ENCODE measurements at places on chromosomes 4 and X.

GRCh38 chr4:174871407-174871806, 42.4 kb upstream of the GLRA3 start:
- no peak for DNase-seq

DNA sequence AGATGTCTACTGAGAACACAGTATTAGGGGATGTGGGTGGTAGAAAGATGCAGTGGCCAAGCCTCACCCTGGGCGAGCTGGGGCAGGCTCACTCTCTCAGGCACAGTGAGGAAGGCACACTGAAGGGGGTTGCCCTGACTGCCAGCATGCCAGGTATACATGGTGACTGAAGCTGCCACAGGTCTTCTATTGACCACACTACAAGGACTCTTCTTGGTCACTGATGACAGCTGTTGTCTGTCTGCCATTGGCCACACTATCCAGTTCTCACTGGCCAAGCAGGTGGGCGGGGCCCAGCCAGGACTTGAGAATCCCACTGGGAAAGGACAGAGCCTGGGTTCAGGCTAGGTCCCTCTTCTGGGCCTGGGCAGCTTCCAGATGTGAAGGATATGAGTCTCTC, 39.7 kb upstream of the TBC1D14 start:
- DNase-seq, result no peak

DNA sequence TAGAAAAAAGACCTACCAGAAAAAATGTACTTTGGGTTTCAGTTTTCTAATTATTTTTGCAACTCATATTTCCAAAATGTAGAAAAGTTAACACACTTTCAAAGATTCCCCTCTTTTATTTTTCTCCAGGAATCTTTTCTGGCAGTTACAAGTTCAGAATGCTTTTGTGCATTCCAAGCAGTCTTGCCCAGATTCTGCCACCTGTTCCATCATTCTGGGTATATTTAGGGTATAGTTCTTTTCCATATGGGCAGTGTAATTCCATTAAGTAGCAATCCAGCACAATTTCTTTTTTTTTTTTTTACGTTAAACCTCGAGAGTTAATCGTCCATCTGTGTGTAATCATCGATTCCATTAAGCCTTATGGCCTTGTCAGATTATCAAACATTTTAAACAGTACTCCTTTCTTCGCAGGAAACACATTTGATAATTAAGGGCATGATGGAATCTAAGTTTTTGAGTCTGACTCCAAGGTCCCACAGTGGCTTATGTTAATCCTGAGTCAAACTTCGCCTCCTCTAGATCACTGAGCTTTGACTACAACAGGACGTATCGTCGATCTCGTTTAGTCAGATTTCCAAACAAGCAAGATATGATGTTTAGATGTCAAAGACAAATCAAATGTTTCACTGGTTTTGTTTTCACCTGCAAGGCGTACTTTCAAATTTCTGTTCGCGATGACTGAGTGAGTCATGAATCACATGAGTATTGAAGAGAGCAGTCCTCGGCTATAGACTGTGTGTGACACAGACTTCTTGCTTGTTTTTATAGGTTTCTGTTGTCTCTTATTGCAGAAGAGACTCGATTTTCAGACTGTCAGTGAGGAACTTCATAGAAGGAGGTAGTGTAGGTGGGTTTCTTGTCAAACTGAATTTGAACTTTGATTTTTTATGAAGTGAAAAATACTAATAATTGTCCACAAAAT, 118.9 kb upstream of the GK2 start:
- DNase-seq, result no peak

DNA sequence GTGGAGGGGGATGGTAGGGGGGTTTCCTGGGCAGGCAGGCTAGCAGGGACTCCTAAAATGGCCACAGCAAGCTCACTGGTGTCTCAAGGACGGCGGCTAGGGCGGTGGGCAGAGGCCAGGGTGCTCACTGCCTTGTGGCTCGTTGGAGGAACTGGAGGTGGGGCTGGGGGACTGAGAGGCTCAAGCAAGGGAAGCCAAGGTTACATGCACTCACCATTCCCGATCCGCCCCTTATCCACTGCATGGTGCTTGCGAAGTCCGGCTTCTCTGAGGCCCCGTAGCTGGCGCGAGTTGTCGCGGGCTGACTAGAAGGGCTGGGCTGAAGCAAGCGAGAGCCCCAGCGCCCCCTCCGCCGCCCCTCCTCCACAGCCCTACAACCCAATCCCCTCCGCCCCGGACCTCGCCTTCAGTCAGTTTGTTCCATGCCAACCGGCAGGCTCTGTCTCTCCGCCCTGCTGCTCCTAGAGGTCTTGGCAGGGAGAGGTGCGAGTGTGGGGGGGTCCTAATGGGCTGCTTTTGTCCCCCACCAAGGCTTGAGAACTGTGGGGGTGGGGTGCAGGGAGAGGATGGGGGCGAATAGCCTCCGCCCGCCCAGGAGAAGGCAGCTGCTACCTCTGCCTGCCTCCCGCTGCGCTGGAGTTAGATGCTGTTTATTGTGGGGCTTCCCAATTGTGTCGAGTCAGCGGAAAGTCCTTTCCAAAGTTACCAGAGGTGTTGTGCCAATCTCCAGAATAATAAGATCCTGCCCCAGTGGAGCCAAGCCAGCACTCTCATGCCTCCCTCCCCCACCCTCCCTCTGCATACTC, at the start of gene ARHGEF9:
Gene ARHGEF9, minus strand, starts transcription at position 313 of the 806 bp plus-strand sequence. Its CDS starts 69 bp downstream, at position 244.
- DNase-seq, result no peak

DNA sequence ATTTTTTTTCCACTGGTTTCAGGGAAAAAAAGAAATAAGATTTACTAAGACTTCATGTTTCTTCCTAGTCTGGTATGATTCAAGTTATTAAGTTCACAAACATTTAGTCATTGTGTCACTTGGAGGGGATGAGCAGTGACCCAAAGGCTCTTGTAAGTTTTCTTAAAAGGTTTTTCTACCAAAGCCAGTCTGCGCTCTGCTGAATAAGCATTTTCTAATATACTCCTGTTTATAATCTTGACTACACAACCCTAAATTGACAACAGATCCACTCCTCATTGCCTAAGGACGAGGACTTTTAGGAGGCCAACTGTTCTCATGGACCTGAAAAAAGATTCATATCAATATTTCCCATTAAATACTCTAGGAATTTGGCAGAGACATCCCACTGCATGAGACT, 161.1 kb upstream of the TLL1 start:
- no peak for DNase-seq

- DNase-seq, result no peak
Observed at GRCh38 chrX:134431894-134432293, 28.1 kb upstream of the HPRT1 start.

DNA sequence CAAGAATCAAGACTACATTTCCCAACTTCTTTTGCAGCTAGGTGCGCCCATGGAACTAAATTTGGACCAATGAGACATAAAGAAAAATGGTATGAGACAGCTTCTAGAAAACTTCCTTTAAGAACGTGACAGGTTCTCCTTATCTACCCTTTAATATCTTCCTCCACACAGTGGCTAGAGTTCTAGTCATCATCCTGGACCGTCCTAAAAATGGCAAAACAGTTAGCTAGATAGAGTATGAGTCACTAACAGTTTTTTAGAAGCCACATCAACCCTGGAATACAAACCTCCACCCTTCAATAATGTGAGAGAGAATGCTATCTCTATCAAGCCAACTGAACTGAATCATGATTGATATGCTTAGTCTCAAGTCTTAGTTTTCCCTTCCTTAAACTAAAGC, 267.9 kb upstream of the SLC7A11 start:
- DNase-seq, result no peak

DNA sequence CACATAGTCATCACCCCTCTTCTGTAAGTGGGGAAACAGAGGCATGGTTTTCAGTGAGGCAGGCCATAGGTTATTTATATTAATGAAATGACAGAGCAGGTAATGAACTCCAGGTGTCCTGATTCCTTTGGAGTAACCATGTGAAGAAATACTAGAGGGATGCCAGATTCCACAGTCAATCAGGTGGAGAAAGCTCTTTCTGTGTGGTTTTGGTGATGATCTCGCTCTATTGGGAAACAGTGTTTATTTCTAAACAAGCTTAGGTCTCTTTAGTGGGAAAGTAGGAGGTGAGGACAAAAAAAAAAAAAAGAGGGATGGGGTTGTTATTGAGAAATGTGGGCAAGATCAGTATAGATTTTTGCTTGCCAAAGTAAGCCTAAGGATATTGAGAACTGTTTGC, 12.2 kb downstream of the DOCK11 start:
- DNase-seq, result no peak

DNA sequence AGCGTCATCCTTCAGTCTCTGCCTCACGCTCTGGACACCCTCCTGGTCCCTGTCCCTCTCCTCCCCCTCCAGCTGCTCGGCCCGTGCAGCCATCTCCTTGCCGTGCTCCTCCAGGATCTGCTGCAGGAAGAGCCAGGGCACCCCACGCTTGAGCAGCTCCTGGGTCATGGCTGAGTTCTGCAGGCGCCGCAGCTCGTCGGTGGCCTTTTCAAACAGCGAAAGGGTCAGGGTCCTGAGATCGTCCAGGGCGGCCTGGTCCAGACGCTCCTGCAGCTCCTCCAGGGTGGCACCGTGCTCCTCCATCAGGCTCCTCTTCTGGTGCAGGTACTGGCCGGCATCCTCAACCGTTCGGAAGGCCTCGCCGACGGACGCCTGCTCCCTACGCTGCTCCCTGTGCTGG, 85.8 kb downstream of the EVC2 start:
- DNase-seq, result no peak

DNA sequence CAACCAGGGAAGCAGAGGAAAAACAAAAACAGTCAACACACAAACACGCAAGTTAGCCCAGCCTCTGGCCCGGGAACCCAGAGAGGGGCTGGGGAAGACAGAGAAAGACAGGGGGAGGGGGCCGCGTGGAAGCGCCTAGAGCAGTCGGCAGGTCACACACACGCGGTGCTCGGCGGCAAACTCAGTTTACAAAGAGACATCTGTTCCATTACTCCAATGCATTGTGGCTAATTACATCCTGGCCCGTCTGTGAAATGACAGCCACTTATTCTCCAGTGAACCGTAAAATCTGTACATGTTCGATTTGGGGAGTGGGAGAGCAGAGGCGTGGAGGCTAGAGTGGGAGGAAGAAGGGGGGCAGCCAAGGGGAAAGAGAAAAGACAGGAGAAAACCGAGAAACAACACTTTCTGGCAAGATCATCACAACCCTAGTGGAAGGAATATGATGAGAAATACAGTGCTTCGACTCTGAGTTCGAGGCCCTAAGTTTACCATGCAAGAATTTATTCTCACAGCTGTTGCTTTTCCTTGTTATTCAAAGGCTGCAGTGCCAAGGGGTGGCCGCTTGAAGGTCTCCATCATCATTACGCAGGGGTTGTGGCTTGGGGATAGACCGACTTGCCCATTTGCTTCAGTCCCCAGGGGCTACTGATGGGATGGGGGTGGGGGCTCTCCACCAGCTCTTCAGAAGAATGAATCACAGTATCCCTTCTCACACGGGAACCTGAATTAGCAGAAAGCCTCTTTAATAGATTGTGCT, 167.7 kb downstream of the MGST2 start:
- DNase-seq, result no peak

DNA sequence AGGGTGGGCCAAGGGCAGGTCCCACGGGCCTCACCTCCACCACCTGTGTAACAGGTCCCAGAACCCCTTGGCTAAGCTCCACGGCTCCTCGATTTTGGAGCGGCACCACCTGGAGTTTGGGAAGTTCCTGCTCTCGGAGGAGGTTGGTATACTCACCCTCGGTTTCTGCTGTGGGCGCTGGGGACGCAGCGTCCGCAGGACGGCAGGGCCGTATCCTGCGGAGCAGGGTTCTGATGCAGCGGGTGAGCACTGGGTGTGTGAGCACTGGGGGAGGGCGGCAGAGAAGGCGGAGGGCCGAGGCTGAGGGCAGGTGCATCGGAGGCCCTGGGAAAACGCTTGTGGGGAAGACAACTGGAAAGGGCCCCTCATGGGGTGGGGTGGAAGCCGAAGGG, 11.0 kb downstream of the ATP5ME start:
- no peak for DNase-seq

DNA sequence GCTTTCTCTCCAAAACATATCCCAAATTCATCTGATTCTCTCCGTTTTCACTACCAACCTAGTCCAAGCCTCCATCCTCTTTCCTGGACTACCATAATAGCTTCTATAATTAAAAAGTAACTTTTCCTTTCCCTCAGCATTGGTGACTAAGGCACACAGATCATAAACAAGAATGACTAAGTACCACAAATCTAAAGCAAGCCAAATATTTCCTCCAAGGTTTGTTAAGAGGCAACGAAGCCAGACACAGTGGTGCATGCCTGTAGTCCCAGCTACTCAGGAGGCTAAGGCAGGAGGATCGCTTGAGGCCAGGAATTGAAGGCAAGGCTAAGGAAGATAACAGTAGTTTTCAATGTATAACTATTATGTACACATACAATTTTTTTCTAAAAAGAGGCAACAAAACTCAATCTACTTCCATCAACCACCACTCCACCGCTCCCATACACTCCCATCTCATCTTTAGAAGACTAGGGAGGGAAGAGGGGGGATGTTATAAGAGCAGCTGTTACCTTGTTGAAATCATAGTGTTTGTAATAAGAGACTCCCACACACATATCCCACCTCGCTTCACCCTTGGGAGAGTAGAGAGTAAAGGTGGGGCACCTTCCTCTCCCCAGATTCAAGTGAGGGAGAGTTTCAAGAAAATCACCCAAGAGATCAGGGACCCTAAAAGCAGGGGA, 4.2 kb upstream of the JCHAIN start:
- DNase-seq, result no peak

GRCh38 chrX:155022585-155022984, at the start of gene F8:
Gene F8, minus strand, starts transcription at chrX:155022723. Its CDS starts 171 bp downstream, at chrX:155022552.
- DNase-seq, result no peak

DNA sequence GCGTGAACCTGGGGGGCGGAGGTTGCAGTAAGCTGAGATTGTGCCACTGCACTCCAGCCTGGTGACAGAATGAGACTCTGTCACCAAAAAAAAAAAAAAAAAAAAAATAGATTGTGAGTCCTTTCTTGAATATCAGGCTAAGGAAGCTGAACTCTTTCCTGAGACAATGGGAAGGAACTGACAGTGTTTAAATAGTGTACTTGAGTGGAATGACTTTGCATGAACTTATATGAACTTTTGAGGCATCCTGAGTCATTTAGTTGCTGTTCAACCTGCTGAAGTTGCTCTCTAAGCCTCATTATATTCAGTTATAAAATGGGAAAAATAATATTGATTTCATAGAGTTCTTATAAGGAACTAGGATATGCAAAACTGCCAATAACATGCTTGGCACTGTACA, 79.3 kb upstream of the LIMCH1 start:
- DNase-seq, result no peak

DNA sequence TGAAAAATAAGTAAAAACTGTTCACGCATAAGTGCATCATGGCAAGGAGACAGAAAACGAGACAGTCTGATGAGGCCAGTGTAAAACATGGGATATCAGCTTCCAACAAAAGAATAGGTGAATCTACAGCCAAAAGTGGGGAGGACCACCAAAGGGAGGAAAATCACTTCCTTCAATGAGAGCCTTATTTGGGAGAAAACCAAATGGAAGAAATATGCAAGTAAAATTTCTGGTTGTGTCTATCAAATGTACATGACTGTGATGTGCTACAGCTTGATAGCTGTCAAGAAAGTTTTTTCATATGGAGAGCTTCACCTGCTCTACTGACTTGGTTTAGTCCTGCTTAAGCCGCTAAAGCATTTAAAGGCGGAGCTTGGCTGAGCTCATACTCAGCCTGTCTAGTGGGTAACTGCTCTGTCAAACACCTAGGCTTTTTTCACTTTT, 66.2 kb downstream of the MAGEA1 start:
- no peak for DNase-seq

All from activated T-helper 1 cell treated with anti-CD3 and anti-CD28 coated beads, Interleukin-2, amount 50 U/mL, for 16 hours (primary cell).